ENCODE measurements at places on chromosomes 11 and 22. TPM values are rescaled to one million over a fixed set of nuclear protein-coding genes. Genes with fewer than 3 reads are reported as not detected.

PSMD13 gene
- total RNA-seq = 131 TPM

GTSE1 gene
- 2.3 TPM for total RNA-seq

MPZL3 gene
- total RNA-seq = 22.6 TPM

APLNR gene
- 8.6 TPM for total RNA-seq

CDC45 gene
- 2.1 TPM for total RNA-seq

PRR33 gene
- not detected for total RNA-seq

CTSF gene
- total RNA-seq = 7.7 TPM

MRGPRX3 gene
- not detected for total RNA-seq

SLC17A6 gene
- not detected for total RNA-seq

SLC22A6 gene
- total RNA-seq = not detected

GPR83 gene
- not detected for total RNA-seq

NPAS4 gene
- total RNA-seq = 0.06 TPM

HTR3B gene
- not detected for total RNA-seq

ACR gene
- 0.26 TPM for total RNA-seq

METTL15 gene
- 36.3 TPM for total RNA-seq

LRRC56 gene
- total RNA-seq = 3.4 TPM
